ENCODE measurements at places on chromosomes 6 and 20. TPM values are rescaled to one million over a fixed set of nuclear protein-coding genes. Genes with fewer than 3 reads are reported as not detected.

DNA sequence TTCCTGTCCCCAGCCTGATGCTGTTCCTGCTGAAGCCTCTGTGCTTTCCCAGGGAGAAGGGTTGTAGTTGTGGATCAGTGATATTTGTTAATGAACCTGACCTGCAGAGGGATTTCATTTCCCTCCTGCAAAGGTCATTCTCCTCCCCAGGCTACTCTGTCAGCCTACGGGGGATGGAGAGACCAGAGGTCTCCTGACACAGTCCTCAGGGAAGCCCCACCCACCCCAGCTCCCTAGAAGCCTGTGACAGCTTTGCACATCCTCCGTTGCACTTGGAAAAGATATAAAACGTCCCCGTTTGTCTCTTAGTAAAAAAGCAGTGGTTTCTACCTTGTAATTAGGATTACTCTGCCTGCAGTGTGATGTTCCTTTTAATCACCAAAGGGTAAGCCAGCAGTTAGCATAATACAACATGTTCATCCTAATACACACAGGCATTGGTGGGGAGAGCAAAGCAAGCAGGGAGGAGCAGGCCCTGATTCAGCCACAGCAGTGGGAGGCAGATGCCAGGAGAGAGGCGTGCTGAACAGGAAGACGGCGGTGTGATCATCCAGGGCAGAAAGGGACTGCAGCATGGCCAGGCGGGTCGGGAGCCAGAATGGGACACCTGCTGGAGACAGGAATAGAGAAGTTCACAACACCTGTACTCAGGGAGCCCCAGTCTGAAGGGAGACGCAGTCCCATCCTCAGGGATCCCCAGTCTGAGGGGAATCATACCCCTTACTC lies 293.5 kb downstream of the LRFN2 start:
- DNase-seq = no peak

GRCh38 chr6:53692172-53692571 lies 26.6 kb upstream of the KLHL31 start:
- no peak for DNase-seq

GRCh38 chr6:138588805-138589434 lies 89.6 kb upstream of the NHSL1 start:
- DNase-seq = no peak

- DNase-seq = no peak
Measured at GRCh38 chr20:17960927-17961586, 7.5 kb downstream of the SNX5 start.

DNA sequence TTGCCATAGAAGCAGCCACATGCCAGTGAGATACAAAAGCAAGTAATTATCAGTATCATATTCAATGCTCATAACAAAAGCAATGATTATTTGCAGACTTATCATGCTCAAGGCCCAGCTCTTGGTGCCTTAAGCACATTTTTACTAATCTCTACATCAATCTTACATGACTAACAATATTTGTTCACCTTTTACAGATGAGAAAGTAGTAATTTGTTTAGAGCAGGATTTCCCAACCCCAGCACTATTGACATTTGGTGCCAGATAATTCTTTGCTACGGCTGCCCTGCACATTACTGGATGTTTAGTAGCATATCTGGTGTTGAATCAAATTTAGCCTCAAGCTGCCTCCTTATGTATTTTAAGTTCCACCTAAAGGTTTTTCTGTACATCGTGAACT lies 19.0 kb upstream of the DOK5 start:
- DNase-seq = no peak

The MUC22 gene
- polyA plus RNA-seq = not detected

DNA sequence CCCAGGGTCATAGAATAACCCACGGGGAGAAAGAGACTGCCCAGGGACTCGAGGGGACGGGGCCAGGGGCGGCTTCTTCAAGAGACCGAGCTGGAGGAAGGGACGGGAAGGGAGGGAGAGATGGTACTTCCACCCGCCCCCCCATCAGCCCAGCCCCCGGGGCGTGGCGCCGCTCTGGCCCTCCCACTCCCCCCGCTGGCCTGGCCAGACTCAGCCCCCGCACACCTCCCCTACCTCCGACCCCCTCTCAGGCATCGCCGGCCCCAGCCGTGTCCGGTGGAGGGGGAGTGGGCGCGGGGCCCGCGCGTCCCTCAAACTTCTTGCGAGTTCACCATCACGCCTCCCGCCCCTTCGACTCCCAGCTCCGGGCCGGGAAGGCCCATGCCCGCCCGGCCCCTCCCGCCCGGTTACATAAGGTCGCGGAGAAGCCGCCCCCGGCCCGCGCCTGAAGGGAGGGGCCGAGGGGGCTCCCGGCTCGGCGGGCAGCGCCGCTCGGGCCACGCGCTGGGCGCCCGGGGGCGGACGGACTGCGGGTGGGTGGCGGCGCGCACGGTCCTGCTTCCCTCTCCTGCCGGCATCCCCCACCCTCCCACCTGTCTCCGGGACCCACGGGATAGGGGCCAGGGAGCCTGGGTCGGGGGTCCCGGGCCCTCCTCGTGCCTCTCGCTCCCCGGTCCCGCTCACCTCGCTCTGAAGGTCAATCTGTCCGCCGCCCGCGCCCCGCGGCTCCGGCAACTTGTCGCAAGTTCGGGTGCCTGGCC lies 562 bp downstream of the TFEB start:
- peak; percentile 58 for DNase-seq

- DNase-seq = peak; percentile 14
Measured at GRCh38 chr6:163231356-163232014, 183.0 kb upstream of the QKI start.

- no peak for DNase-seq
Measured at GRCh38 chr20:25221592-25222460, 26.1 kb upstream of the PYGB start.

GRCh38 chr6:9583753-9584352 lies 831.0 kb downstream of the TFAP2A start:
- no peak for DNase-seq

GRCh38 chr20:63099456-63100173 lies 92.9 kb upstream of the BHLHE23 start:
- no peak for DNase-seq

DNA sequence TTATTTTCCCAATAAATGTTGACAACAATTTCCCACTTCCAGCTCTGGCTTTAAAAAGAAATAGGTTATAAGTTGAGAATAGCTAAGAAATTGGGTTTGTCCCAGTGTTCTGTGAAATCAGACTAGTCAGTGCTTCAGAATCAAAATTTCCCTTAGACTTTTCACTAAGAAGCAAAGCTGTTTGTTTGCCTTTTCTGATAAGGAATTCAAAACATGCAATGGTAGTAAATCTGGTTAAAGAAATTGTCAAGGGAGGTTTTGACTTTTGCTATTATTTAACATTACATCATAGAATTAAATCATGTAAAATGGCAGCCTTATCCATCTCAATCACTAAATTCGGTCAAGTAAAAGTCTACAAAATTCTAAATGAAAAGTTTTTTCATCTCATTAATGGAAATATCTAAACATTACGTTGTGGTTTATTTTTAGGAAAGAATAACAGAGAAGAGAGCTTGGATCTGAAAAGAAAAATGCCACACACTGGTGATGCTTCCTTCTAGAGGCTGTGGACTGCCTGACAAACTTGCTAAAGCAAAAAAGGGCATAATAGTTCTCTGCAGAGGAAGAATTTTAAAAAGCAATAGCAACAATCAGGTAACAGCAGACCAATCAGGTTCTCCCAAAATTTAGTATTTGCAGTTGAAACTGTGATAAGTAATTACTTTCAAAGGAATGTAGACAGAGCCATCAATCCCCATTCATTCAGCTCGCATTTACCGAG lies 36.4 kb downstream of the PLAGL1 start:
- no peak for DNase-seq

GRCh38 chr6:32096394-32097258 lies 12.5 kb downstream of the TNXB start:
- DNase-seq = no peak

The ASXL1 gene
- polyA plus RNA-seq = 11.7 TPM

DNA sequence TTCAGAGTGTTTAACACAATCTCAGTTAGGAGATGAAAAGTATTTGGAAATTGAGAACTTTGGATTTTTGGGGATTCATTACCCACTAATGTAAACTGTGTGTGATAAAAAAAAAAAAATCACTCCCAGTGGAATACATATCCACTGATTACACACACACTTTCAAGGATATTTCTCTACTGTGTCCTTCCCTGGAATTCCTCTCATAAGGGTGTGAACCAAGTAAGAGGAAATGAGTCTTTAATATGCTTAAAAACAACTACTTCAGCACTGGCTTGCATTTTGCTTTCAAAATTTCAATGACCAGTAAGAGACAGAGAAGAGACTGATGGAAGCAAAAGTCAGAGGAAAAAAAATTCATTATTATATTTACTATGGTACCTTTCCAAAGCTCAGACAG lies 24.5 kb upstream of the MYCT1 start:
- DNase-seq = no peak

DNA sequence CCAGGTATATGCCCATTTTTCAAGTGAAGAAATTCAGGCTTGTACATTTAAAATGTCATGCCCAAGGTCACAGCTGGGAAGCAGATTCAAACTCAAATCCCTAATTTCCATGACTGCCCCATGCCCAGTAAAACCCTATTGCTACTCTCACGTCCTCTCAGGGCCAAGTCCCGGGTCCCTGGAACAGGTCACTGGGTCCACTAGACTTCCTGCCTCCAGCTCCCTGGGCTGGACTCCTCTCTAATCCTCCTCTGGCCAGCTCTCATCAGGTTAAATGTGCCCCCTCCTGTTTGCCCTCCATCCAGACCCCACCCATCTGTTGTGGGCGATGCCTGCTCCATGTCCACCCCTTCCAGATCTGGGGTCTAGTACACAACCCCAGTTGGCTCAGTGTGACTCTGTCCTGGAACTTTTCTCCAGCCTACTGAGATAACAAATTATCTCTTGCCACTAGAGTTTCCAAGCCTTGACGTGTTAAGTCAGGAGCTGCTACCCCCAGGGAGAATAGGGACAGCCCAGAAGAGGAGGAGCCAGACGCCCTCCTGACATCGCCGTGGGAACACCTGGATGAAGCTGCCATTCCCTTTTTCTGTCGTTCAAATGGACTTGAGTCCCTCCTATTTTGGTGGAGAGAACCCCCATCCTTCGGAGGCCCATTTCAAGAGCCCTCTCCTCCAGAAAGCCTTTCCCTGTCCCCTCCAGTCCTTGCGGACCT lies 3.7 kb upstream of the SPDEF start:
- DNase-seq = no peak

The SPTLC3 gene
- 1.7 TPM for polyA plus RNA-seq

DNA sequence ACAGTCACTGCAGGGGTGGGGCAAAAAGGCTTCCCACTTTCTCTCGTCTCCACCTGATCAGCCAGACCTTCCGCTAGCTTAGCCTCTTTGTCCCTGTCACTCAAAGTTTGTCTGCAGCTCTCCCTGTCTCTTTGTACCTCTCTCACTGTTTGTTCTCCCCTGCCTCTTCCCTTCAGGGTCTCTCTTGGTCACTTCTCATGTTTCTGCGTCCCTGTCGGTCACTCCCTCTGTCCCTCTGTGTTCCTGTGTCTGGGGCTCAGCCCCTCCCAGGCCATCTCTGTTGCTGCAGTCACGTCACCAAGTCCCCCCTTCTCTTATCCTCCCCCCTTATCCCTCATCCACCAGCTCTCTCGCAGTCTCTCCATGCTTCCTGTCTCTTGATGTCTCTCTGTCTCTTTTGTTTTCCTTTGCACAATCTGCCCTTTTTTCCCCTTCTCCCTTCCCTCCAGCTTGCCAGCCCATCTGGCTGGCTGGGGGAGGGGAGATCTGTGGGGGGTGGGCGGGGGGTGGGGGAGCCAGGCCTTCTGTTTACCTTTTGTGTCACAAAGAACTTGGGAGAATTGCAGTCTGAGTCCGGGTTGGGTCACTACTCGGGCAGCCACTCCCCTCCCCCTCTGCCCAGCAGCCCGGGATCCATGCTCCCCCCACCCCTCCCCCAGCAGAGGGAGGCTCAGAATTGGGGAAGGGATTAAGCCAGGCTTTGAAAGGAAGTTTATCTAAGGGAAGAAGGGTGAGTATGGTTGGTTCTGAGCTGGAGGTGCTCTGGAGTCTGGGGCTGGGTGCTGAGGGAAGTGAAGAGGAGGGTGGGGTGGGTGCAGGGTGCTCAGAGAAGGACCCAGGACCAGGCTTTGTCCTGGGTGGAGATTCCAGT lies 32.3 kb downstream of the FOXP4 start:
- no peak for DNase-seq

GRCh38 chr6:126300126-126300525 lies 39.8 kb upstream of the CENPW start:
- DNase-seq = no peak

The BPIFB1 gene
- polyA plus RNA-seq = not detected

The MARCKS gene
- polyA plus RNA-seq = 33.4 TPM

The RUNX2 gene
- 1.5 TPM for polyA plus RNA-seq

GRCh38 chr20:10843146-10843711 lies 169.4 kb upstream of the JAG1 start:
- DNase-seq = no peak

The CALHM5 gene
- 0.10 TPM for polyA plus RNA-seq

DNA sequence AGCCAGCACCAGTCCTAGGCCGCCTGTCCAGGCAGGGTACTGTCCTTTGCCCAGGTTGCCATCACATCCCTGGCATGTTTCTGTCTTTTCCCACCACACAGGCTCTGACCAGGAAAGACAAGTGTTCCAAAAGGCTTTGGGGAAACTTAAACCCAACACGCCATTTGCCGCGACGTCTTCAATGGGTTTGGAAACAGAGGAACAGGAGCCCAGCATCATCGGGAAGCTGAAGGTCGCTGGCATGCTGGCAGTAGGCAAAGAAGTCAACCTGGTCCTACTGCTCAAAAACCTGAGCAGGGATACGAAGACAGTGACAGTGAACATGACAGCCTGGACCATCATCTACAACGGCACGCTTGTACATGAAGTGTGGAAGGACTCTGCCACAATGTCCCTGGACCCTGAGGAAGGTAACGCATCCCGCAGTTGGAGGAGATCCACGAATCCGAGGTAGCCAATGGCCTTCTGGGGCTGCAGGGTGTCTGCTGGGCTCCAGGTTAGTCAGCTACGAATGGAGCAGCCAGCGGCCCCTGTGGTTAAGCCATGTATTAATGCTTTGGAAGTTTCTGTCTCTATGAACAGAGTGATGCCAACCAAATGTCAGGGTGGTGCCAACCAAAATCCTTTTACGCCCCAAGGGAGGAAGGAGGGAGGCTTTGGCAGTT lies 36.2 kb downstream of the TGM3 start:
- no peak for DNase-seq

- DNase-seq = no peak
Measured at GRCh38 chr20:50932016-50932485, 814 bp upstream of the ADNP start.

DNA sequence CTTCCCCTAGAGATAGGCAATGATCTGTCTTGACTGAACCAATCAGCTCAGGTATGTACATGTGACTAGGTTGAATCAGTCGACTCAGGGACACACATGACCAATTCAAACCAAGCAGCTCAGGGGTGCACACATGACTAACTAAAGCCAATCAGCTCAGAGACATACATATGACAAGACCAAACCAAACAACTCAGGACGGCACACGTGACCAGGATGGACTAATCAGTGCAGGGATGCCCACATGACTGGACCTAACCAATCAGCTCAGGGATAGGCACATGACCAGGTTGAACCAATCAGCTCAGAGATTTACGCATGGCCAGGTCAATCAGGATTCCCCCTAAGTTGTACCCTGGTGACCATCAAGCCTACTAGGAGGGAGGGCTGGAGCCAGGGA lies 310.3 kb downstream of the CDH26 start:
- DNase-seq = peak; percentile 25

- no peak for DNase-seq
Measured at GRCh38 chr6:53369876-53370515, 21.2 kb upstream of the ELOVL5 start.
